ENCODE measurements at places on chromosomes 1 and 21. TPM values are rescaled to one million over a fixed set of nuclear protein-coding genes. Genes with fewer than 3 reads are reported as not detected.

Gene FGR
- not detected for total RNA-seq

Gene GABRD
- not detected for total RNA-seq

Gene ANGPTL1
- 8.2 TPM for total RNA-seq

Gene TGFBR3
- 50.4 TPM for total RNA-seq

Gene LCE1F
- total RNA-seq: not detected

Gene PLD5
- total RNA-seq: 0.52 TPM

Gene NFIA
- total RNA-seq: 18.7 TPM

Gene HLX
- 22.9 TPM for total RNA-seq

Gene CAMTA1
- total RNA-seq: 138 TPM

Gene DIRAS3
- 48.4 TPM for total RNA-seq

Gene TNFRSF18
- 2.1 TPM for total RNA-seq

Gene VASH2
- total RNA-seq: 3.5 TPM

Gene CELA3A
- total RNA-seq: 0.56 TPM

Gene LCE1E
- total RNA-seq: not detected

Gene INKA2
- total RNA-seq: 1.8 TPM

Gene DAB1
- total RNA-seq: not detected

Data from epithelial cell of alveolus of lung (primary cell).